ENCODE measurements at places on chromosomes 16 and 17.

DNA sequence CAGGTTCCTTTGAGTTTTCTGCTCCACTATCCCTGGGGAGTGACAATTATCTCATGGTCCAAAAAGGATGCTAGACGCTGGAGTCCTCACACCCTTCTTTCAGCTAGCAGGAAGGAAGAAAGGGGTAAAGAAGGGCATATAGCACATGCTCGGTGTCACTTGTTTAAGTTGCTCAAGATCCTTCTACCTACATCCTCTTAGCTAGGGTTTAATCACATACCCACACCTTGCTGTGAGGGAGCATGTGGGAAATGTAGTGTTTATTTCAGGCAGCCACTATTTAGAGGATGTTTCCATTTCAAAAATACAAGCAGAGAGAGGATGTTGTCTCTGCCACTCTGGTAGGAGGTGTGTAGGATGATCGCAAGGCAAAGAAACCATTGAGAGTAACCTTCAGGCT is 4.5 kb downstream of the PRKCB start:
- no peak for DNase-seq

GRCh38 chr16:85651629-85652430 is 36.9 kb downstream of the GINS2 start:
- DNase-seq, result no peak

DNA sequence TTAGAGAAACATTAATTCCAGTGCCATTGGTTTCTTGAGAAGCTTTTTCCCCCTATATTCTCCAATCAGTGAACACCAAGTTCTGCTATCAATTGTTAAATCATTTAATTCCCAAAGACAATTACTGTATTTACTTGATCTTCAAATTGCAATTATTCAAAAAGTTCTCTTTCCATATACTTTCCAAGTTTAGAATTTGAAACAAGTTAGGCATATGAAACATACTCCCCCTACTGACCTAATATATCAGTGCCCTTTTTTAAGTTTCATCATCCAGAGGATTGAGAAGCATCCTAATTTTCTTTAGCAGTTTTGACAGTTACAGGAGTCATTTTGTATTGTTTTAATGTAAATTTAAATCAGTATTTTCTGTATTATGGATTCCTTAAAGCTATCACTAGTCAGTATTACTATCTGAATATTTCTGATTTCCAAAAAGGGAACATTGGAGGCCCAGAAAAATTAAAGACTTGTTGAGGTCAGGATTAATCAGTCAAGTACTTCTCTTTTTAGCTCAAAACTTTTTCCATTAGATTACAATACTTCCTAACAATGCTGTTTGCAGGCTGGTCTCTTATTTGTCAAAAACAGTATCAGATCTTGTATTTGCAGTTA is 16.3 kb downstream of the MEIOC start:
- DNase-seq, result no peak

- DNase-seq, result no peak
Measured at GRCh38 chr16:30413112-30413806, 5.9 kb downstream of the ZNF771 start.

- DNase-seq, result no peak
Measured at GRCh38 chr17:38613981-38614779, 8.4 kb upstream of the SRCIN1 start.

GRCh38 chr17:63483038-63483437 is 6.2 kb downstream of the ACE start:
- DNase-seq, result no peak

Measured in activated CD4-positive, alpha-beta memory T cell treated with anti-CD3 and anti-CD28 coated beads for 36 hours (primary cell).